ENCODE measurements at places on chromosomes 16 and 17. TPM values are rescaled to one million over a fixed set of nuclear protein-coding genes. Genes with fewer than 3 reads are reported as not detected.

DNA sequence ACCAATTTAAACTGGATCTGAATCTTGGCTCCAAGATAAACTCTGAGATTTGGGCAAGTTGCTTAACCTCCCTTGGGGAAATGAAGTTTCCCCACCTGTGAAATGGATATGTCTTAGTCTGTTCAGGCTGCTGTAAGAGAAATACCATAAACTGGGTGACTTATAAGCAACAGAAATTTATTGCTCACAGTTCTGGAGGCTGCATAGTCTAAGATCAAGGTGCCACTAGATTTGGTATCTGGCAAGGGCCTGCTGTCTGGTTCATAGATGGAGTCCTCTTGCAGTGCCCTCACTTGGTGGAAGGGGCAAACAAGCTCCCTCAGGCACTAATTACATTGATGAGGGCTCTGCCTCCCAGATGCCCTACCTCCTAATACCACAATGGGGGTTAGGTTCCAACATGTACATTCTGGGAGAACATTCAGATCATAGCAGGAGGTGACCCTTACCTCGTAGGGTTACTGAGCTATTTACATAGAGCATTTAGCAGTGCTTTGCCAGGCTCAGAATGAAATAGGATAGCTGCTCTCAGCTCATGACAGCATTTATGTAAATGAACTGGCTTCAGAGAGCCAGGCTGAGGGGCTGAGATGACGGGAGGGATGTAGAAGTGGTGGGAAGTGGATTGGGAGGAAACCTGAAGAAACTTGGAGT is 83.9 kb downstream of the SPECC1 start:
- peak; percentile 21 for DNase-seq
- peaks cover 13% of the 10 kb centered on the region for H3K27me3 ChIP-seq
- peaks cover 41% of the 10 kb centered on the region for H3K4me1 ChIP-seq
- no peaks in the 10 kb centered on the region for H3K36me3 ChIP-seq

- no peaks in the 10 kb centered on the region for H3K27me3 ChIP-seq
- DNase-seq, result no peak
These were observed 17.0 kb downstream of the KCTD2 start for GRCh38 chr17:75064040-75064439.

DNA sequence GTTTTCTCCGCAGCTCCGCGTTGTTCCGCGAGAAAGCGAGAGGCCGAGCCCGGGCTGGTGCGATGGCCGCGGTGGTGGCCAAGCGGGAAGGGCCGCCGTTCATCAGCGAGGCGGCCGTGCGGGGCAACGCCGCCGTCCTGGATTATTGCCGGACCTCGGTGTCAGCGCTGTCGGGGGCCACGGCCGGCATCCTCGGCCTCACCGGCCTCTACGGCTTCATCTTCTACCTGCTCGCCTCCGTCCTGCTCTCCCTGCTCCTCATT is 404 bp downstream of the EMC6 start:
- no peaks in the 10 kb centered on the region for H3K27me3 ChIP-seq
- H3K27ac ChIP-seq, result peak overlapping the region; percentile 83
- peaks cover 33% of the 10 kb centered on the region for H3K4me1 ChIP-seq
- peak overlapping the region; percentile 89 for H3K4me3 ChIP-seq

GRCh38 chr17:21029515-21029914 is 13.3 kb downstream of the USP22 start:
- H3K27me3 ChIP-seq, result no peaks in the 10 kb centered on the region
- peaks cover 49% of the 10 kb centered on the region for H3K4me1 ChIP-seq
- H3K27ac ChIP-seq, result no peak overlapping the region

Gene GPR142
- not detected for total RNA-seq

DNA sequence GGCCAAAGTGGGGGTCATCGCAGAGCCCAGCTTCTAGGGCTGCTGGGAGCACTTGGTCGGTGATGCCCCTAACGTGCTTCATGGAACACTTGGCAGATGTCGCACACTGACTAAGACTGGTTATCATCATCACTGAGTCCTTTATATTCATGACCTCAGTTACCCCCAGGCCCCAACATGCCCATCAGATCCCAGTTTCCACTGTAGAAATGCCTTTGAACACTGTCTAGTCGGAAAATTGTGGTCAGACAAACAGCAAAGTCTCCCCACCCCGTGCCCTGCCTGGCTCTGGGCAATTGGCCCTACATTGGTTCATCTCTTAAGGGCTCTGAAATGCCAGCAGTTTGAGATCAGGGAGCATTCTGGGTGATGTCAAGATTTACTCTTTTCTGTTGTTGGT is 51.3 kb downstream of the NKD1 start:
- no peaks in the 10 kb centered on the region for H3K36me3 ChIP-seq
- no peak for DNase-seq
- H3K4me1 ChIP-seq, result peaks cover 17% of the 10 kb centered on the region
- no peak overlapping the region for H3K4me3 ChIP-seq
- no peak overlapping the region for H3K27ac ChIP-seq

GRCh38 chr17:3986939-3987335 is 22.7 kb upstream of the ATP2A3 start:
- peaks cover 9% of the 10 kb centered on the region for H3K27me3 ChIP-seq
- no peak overlapping the region for H3K4me3 ChIP-seq
- H3K27ac ChIP-seq, result no peak overlapping the region
- H3K4me1 ChIP-seq, result peaks cover 5% of the 10 kb centered on the region

Gene NTN3
- 1.4 TPM for total RNA-seq

DNA sequence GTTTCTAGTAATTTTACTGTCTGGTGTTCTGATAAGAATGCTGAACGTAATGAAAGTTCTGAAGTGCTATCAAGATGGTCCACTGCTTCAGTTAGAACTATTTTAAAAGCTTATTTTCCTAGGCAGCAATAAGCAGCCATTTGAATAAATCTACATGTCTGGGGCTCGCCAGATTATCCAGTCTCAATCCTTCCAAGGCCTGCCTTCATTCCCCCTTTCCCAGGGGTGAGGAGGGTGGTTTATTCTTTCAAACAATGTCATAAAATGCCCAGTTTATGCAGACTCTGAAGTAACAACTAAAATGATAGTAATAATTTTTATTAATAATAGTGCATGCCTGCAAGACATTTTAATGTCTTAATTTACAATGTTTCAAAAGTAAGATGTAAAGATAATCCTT is 2.4 kb downstream of the CDH11 start:
- peaks cover 61% of the 10 kb centered on the region for H3K4me1 ChIP-seq
- no peaks in the 10 kb centered on the region for H3K27me3 ChIP-seq
- H3K27ac ChIP-seq, result peak overlapping the region; percentile 93
- no peak for DNase-seq

Gene CA4
- total RNA-seq, result not detected

Gene EME1
- 2.8 TPM for total RNA-seq

GRCh38 chr17:10072556-10073425 is 125.6 kb downstream of the GAS7 start:
- H3K27me3 ChIP-seq, result peaks cover 22% of the 10 kb centered on the region
- no peak overlapping the region for H3K4me3 ChIP-seq
- no peak overlapping the region for H3K27ac ChIP-seq
- DNase-seq, result no peak
- H3K36me3 ChIP-seq, result peaks cover 4% of the 10 kb centered on the region
